ENCODE measurements at places on chromosomes 12 and 14.

- DNase-seq, result no peak
Measured at GRCh38 chr14:84544486-84545131, 985.3 kb upstream of the FLRT2 start.

- no peak for DNase-seq
Measured at GRCh38 chr12:90253136-90253535, 544.5 kb upstream of the ATP2B1 start.

GRCh38 chr12:92055877-92056276 is 89.8 kb downstream of the BTG1 start:
- DNase-seq, result no peak

DNA sequence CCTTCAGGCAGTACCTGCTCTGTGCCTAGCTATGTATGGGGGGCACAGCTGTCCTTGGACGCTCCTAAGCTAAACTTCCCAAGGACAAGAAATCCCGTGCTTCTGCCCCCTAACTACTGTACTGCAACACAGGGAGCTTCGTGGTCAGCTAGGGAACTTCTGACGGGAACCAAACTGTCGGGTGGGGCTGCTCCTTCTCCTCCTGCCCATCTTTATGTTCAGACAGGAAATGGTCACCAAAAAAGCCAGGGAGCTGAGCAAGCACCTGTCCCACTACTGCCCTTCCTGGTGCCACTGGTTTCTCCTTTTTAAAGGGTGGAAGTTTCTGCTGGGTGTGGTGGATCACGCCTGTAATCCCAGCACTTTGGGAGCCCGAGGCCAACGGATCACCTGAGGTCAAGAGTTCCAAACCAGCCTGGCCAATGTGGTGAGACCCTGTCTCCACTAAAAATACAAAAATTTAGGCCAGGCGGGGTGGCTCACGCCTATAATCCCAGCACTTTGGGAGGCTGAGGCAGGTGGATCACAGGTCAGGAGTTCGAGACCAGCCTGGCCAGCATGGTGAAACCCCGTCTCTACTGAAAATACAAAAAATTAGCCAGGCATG is 26.6 kb downstream of the PXN start:
- DNase-seq, result no peak

DNA sequence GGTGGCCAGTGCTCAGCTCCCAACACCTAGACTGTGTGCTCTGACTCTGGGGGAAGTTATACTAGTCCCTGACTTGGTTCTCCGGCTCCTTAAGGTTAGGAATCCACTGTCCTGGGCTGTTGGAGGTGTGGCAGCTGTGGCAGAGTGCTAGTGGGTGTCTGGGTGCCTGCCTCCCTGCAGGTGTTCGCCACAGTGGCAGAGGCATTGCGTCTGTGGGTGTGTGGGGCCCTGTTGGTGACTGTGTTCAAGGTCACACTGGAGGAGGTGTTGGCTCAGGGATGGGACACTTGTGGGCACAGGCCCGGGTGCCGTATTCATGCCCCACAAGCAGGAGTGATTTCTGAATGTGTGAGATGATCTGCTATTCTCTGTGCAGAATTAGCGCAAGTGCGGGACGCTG is 467.4 kb downstream of the TMEM121 start:
- DNase-seq, result no peak

GRCh38 chr12:22002430-22002829 is 43.6 kb upstream of the CMAS start:
- no peak for DNase-seq

- no peak for DNase-seq
Measured at GRCh38 chr12:45481746-45482145, 247.8 kb upstream of the ARID2 start.

GRCh38 chr12:118625050-118625675 is 248.8 kb downstream of the SUDS3 start:
- no peak for DNase-seq

DNA sequence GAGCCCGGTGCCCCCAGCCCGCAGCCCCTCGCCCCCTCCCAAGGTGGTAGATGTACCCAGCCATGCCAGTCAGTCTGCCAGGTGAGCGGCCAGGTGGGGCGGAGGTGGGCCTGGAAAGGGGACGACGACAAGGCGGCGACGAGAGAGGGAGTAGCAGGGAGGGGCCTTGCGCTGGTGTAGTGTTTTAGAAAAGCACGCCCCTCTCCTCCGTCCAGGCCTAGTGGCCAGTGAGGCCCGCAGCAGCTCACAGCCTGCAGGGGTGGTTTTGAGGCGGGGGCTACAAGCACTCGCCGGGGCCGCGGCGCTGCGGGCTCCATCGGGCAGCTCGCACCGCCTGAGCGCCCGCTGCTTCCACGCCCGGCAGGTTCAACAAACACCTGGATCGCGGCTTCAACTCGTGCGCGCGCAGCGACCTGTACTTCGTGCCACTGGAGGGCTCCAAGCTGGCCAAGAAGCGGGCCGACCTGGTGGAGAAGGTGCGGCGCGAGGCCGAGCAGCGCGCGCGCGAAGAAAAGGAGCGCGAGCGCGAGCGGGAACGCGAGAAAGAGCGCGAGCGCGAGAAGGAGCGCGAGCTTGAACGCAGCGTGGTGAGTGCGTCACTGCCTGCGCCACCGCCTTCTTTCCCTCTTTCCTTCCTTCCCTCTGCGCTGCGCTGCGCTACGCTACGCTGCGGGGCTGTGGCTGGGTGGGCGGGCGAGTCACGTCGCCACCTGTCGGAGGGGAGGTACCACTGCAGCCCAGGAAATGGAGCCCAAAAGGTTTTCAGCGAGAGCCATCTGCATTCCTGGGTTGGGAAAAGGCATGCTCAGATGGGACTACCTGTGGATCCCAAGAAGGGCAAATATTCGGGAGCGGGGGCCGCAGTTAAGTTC is 5.9 kb upstream of the RNU7-1 start:
- peak; percentile 81 for DNase-seq

- no peak for DNase-seq
Measured at GRCh38 chr14:31110872-31111271, 84.7 kb upstream of the STRN3 start.

DNA sequence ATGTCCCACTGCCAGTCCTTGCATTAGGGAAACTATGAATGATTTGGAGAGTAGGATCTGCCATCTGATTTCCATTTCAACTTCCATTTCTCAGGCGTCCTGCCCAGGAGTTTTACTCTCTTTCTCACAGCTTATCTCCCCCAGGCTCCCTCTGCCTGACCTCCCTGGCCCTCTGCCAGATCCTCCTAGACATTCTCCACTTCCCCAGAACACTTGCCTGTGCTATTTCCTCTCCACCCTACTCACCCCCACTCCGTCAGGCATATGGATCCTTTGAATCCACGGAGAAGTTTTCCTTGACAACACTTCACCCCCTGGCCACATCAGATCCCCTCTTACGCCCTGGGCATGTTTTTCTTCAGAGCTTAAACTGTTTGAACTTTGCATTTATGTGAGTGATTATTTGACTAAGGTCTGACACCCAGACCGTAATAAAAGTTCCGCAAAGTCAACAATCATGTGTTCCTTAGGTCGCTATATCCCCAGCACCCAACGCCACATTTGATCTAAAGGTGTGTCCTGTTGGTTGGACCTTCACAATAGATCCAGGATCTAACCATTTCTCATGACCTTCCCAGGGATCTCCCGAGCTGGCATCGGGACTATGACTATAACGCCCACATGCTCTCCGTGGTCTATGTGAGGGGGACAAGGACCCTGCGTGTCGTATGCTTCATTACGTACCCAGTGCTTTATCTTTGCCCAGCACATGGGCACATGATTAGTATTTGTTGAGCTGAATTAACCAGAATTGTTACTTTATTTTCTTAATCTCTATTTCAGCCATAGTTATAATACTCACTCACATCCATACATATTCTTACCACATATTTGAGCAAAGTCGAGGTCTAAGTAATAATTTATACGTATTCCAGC is 255.8 kb upstream of the FOXN3 start:
- DNase-seq, result no peak

DNA sequence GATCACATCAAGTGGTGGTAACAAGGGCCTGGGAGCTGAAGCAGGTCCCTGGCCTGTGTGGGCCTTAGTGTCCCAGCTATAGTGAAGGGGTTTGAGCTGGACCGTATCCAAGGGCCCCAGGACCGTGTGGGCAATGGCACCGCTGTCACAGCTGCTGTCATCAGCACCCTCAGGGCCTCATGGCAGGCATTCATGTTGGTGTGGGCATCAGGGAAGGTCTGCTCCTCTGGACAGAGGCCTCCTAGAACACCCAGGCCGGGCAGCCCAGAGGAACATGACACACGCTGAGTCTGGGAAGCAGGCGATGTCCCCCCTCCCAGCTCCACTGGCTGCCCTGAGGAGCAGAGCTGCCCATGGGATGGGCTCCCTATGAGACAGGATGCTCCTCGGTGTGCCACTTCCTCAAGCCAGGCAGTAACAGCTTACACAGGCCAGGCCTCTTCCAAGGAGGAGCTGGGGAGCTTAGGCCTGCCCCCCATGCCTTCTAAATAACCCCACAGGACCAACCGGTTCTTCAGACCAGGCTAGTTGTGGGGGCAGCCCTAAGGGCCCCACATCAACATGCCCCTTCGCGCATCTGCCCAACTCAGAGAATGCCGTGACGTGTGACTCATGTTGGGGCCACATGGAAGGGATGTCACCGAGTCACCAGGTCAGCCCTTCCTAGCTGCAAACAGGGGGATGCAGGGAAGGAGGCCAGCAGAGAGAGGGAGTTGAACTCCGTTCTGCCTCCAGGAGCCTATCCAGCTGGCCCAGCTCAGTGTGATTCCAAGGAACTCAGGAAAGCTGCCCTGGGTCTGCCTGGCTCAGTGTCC is 80.4 kb downstream of the PITPNM2 start:
- no peak for DNase-seq

DNA sequence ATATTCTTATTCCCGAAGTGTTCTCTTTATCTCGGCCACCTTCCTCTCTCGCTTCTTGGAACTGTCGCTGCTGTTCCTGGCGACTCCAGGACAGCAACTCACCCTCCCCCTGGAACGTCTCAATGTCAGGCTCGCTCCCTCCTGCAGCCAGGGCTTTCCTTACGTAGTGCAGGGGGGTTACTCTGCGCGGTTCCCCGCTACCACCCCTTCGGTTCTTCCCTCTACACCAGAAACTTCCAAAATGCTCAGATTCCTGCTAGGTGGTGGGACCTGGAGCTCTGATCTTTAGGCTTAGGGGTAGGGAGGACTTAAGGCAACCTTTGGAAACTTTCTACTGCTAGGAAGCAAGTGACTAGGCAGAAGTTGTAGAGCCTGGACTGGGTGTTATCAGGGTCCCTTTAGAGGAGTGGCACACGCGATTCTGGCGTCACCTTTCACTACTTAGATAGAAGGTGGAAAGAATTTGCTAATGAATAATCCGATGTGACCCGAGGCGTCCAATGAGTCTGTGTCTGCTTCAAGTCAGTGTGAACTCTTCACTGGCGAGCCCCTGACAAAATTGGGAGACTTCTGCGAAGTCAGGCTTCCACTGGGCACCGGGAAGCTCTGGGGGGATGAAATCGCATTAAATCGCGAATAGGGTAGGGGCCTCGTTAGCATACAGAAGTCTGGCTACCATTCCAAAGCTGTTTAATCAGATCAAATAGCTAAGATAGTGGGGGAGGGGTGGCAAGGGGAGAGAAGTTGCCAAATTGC is 900 bp upstream of the DPF3 start:
- no peak for DNase-seq

DNA sequence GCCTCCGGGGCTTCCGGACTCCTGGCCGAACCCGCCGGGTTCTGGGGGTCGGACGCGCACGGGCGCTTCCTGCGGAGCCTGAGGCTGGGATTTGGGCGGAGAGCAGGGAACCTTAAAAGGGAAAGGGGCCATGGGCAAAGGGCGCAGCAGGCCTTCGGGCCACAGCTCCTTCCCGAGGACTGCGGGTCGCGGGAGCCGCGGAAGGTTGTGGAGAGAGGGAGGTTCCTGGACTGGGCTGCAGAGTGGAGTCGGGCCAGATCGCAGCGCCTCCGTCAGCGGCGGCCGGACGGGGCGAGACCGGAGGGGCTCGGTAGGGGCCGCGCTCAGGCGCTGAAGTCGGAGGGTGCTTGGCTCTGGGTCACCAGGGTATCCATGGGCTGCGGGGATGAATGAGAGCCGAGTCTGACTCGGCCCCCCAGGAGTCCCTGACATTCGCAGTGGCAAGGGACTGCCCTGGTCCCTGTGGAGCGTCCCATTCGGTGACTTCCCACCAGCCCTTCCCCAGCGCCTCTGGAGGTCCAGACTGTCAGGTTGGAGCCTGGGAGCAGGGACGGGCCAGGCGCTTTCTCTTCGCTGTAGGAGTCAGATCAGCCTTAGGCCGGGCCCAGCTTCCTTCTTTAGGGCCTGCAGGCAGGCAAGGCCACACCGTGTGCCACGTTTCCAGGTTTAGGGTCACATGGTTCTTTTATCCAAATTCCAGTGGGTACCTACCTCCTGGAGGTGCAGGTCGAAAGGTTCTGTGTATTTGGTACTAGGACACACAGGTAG is 938 bp upstream of the SLC25A29 start:
- no peak for DNase-seq

DNA sequence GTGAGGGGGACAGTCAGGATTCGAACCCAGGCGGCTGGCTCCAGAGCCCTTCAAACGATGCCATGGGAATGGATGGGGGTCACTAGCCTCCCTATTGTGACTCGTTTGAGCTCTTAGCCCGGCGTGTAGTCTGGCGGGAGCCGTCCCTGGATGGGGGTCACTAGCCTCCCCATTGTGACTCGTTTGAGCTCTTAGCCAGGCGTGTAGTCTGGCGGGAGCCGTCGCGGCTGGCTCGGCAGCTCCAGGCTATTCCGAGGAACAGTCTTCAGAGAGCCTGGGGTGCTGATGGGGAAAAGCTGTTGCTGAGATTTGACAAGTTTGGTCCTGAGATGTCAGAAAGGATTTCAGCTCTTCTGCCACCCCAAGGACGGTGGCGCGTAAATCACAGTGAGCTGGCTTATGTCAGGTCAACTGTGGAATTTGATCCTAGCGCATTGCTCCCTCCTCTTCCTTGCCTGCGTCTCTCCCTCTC is 58.3 kb downstream of the CALM1 start:
- DNase-seq, result no peak

GRCh38 chr12:100484183-100484886 is 10.7 kb downstream of the NR1H4 start:
- no peak for DNase-seq

DNA sequence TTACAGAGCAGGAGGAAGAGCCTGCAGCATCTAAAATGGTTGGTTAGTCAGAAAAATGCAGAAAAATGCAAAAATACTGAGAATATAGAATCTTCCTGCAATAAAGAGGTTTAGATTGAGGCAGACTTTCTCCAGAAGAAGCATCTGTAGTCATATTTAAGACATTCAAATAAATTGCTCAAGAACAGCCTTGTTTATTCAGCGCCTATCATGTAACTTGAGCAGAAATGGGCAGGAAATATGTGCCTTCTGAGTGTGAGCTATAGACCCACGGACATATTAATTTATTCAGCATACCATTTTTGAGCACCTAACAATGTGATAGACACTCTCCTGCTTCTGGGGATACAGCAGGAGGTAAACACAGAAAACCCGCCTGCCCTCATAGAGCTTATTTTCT is 102.0 kb upstream of the HIF1A start:
- no peak for DNase-seq

GRCh38 chr12:54704202-54704601 is 56.0 kb upstream of the DCD start:
- no peak for DNase-seq

Measured in stimulated activated CD8-positive, alpha-beta memory T cell treated with anti-CD3 and anti-CD28 coated beads, Interleukin-7, amount 100 ng/mL, for 24 hours (primary cell).